ENCODE measurements at places on chromosomes 13 and 19. TPM values are rescaled to one million over a fixed set of nuclear protein-coding genes. Genes with fewer than 3 reads are reported as not detected.

Gene ENOX1
- total RNA-seq: 19.7 TPM

Gene MIER2
- 9.9 TPM for total RNA-seq

Gene EFNA2
- total RNA-seq: 5.8 TPM

Gene ODAD3
- total RNA-seq: 0.82 TPM

Gene HSPBP1
- total RNA-seq: 12.5 TPM

Gene CAMSAP3
- total RNA-seq: 9.9 TPM

Gene AP2S1
- 33.0 TPM for total RNA-seq

Gene NLRP5
- total RNA-seq: not detected

Gene C3
- total RNA-seq: 20.8 TPM

Gene GFY
- not detected for total RNA-seq

Gene SIGLEC10
- 2.6 TPM for total RNA-seq

Gene ZNF723
- not detected for total RNA-seq

DNA sequence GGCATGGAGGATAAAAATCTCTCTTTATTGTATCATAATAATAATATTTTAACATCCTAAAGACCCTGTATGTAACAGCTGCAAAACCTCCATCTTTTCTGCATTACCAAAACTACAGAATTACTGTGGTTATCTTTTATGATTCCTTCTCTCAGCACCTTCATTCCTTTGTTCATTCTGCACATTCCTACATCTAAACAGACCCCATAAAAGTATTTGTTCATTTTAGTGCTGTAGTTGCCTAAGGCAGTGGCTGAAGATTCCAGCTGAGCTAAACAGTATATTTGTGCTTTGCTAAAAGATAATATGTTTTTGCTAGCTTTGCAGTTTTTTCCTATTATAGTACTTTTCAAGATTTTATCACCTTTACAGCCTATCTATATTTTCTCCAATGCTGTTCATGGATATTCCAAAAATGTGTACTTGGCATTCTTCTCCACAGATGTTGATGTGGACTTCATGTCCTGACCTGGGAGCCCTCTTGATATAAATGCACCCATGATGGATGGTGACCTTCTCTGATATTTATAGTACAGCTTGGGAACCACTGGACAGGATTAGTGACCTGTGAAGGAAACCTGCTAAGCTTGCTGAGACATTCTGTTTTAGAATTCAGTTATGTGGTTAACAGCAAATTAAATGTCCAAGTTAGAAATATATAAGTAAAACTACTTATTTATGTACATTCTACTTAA lies 2832.9 kb upstream of the PCDH20 start:
- DNase-seq: no peak

GRCh38 chr19:10074153-10074552 lies 12.0 kb upstream of the SHFL start:
- DNase-seq: no peak

GRCh38 chr13:70630247-70630646 lies 522.0 kb upstream of the KLHL1 start:
- no peak for DNase-seq

- DNase-seq: peak; percentile 52
Measured at GRCh38 chr19:47226426-47227351, 4.3 kb downstream of the BBC3 start.

- DNase-seq: no peak
Measured at GRCh38 chr13:45368005-45368404, 27.0 kb upstream of the TPT1 start.

DNA sequence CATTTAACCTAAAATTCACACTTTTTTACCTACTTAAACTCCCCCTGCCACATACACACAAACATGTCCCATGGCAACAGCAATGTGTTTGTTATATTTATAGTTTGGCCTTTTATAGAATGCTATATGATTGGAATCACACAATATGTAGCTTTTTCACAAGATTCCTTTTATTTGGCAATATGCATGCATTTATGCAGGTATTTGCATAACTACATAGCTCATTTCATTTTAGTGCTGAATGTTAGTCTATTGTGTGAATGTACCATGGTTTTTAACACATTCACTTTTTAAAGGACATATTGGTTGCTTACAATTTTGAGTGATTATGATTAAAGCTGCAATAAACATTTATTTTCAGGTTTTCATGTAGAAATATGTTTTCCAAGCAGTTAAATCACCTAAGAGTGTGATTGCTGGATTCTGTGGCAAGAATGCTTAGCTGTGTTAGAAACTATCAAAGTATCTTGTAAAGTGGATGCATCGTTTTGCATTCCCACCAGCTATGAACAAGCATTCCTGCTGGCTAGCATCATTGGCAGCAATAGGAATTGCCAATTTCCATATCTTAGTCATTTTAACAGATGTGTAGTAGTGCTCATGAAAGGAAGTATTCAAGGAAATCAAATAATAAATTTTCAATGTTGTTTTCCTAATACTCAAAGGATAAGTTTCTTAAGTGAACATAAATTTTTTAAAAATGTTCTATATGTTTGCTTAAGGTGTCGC lies 557.0 kb downstream of the SLITRK1 start:
- DNase-seq: no peak

GRCh38 chr19:42113641-42114348 lies 18.5 kb downstream of the POU2F2 start:
- DNase-seq: no peak

- DNase-seq: peak; percentile 51
Measured at GRCh38 chr13:27919934-27920676, at the start of gene PDX1. TSS of gene PDX1 (plus strand) at chr13:27920000. CDS start at chr13:27920139, 139 bp downstream.

GRCh38 chr19:13162724-13163608 lies 12.8 kb downstream of the IER2 start:
- DNase-seq: peak; percentile 90

GRCh38 chr13:57918086-57918485 lies 286.5 kb downstream of the PCDH17 start:
- no peak for DNase-seq

DNA sequence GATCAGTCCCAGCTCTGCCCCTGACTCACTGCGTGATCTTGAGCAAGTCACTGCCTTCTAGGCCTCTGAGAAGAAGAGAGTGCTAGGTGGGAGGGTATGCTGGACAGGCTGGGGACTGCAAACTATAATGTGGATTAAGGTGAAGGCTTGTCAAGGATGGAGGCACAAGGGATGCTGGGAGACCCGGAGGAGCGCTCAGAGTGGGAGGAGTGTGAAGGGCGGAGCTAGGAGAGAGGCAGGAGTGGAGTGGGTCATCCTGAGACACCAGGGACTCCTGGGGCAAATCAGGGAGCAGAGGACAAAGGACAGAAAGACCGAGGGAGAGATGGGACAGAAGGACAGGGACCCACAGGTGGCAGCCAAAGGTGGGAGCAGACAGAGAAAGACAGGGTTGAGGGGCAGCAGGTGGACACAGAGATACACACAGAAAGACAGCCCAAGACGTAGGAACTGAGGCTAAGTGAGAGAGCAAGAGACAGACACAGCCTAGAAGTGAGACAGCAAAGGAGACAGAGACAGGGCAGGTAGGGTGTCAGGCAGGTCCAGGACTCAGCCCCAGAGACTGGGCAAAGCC lies 2.6 kb downstream of the GRIK5 start:
- peak; percentile 62 for DNase-seq

DNA sequence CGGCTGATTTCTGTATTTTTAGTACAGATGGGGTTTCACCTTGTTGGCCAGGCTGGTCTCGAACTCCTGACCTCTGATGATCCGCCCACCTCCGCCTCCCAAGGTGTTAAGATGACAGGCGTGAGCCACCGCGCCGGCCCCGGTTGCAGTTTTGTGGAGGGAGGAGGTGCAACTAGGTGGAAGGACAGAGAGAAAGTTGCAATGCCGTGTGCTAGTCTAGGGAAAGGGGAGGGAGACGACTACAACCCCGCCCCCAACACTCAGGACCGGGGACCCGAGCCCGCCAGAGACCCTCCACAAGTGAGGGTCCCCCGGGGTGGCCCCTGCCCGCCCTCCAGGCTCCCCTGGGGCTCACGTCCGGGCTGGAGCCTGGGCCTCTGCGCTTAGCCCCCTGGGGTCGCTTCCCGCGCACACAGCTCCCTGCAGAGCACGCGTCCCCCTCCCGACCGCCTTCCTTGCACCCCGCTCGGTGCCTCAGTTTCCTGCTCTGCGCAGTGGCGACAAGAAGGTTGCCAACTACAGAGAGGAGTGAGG lies 1.2 kb upstream of the ARID3A start:
- DNase-seq: no peak

DNA sequence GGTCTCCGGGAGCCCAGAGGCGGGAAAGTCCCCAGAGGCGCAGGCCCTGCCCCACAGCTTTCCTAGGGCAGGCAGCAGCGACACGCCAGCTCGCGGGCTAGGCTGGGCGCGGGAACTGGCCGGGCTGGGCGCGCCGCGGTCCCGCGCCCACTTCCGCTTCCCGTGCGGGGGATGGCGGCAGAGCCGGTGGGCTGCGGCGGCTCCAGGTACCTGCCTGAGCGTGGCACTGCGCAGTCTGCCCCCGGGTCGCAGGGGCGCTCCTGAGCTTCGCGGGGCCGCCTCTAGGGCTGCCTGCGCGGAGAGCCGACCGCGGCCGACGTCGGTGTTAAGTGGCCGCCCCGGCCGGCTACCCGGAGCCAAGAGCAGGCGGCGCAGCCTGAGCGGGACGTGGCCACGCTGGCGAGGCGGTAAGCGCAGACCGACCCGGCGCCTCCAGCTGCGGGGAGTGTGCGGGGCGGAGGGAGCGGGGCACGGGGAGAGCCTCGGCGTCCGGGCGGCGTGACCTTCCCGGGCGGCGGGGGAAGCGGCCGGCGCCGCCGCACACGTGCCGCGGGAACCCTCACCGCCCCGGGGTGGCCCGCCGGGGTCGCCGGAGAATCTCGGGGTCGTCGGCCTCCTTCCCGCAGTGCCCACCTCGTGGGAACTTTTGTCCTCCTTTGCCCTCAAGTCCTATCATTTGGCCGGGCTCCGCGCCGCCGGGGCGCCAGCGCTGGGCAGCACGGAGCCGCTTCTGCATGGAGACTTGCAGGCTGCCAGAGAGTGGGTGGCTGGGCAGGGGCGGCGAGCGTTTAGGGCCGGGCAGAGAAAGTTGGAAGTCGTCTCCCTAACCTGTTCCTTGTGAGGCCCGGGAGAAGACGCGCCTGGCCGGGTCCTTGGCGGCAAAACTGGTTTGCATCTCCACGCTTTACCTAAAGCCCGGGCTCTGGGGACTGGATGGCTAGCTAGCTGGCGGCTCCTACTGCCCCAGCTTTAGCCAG lies 31.4 kb upstream of the MPHOSPH8 start:
- no peak for DNase-seq

DNA sequence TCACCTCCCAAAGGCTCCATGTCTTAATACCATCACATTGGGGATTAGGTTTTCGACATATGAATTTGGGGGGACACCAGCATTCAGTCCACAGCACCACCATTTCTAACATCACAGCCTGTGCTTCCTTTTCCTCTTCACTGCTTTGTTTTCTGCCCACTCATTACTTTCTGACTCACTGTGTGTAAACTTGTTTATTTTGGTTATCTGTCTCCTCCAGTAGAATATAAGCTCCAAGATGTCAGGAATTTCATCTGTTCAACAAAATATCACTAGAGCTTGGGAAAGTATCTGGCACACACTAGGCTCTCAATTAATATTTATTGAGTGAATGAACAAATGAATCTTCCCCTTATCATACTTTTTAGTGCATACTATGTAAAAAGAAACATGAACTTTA lies 152.0 kb downstream of the NUFIP1 start:
- DNase-seq: no peak

GRCh38 chr13:108435393-108436149 lies 166.1 kb downstream of the TNFSF13B start:
- DNase-seq: no peak

- peak; percentile 74 for DNase-seq
Measured at GRCh38 chr13:109642358-109642757, 144.0 kb downstream of the IRS2 start.

- DNase-seq: no peak
Measured at GRCh38 chr13:40379196-40379595, 287.2 kb downstream of the FOXO1 start.

GRCh38 chr13:75738841-75739240 lies 102.7 kb downstream of the LMO7 start:
- DNase-seq: no peak

DNA sequence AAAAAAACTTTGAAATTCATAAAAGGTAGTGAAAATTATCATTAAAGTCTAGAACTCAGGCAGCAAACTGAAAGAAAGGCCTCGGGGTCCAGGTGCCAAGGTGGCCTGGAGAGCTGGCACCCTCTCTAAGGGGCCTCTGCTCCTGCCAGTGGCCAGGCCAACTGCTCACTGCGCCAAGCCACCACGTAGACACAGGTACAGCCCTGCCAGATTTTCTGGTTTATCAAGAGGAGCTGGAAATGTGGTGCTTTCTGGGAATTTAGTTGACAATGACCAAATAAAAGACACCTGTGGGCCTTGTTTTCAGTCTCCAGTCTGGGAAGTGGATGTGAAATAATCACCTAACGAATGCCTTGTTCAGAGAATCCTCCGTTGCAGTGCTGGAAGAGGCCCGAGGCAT lies 22.8 kb downstream of the ZNF574 start:
- DNase-seq: peak; percentile 62

DNA sequence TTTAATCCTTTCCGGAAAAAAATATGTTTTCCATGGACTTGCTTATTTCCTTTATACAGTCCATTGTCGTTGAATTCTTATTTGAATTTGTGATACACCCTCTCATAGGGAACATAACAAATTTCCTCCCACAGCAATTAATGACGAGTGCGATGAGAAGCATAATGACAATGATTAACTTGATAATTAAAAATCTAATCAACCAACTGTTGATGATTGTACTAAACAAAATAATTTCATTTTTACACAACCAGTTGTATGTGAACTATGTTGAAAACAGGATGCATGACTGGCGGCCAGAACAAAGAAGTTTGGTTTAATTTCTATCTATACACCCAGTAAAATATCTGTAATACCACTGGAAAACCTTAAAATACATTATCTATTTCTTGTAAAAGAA lies 26.1 kb upstream of the CEACAM21 start:
- DNase-seq: no peak

GRCh38 chr19:7069904-7070226 lies 362 bp downstream of the ZNF557 start:
- DNase-seq: peak; percentile 12

- DNase-seq: no peak
Measured at GRCh38 chr13:80086304-80086721, 254.6 kb downstream of the SPRY2 start.

DNA sequence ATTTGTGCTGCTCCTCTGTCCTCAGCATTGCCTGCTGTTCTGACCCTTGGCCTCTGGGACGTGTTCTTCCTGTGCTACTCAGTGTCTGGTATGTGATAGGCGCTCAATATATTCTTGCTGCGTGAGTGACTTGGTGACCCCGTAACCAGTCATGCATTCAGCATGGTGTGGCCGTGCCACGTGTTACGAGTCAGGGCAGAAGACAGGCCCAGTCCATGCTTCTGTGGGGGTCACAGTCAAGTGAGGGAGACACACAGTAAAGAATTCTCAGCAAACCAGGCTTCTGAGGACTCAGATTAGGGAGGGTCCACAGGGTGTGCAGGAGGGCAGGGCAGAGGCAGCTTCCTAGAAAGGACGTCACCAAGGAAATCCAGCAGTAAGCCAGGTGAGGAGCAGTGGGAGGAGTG lies 7.9 kb downstream of the PPP1R37 start:
- DNase-seq: no peak

DNA sequence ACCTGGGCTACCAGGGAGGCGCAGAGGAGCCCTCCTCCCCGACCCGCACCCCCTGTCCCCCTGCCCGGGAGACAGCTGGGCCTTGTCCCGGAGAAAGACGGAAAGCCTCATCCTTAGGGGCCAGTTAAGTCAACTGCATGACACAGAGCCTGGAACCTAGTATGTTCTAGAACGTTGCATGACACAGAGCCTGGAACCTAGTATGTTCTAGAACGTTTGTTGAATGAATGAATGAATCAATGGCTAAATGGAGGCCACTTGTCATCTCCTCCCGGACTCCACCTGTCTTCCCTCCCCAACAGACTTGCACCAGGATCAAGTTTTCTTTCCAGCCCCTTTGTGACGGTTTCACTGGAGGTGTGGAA lies 706 bp downstream of the SERP2 start:
- DNase-seq: no peak

GRCh38 chr19:778910-779653 lies 18.2 kb upstream of the PTBP1 start:
- no peak for DNase-seq

Data from cerebellum (tissue), 4 donors.